ENCODE measurements at places on chromosomes 11 and 22.
A peak's percentile ranks its signal among the peaks of the same experiment; 100 is the strongest.

DNA sequence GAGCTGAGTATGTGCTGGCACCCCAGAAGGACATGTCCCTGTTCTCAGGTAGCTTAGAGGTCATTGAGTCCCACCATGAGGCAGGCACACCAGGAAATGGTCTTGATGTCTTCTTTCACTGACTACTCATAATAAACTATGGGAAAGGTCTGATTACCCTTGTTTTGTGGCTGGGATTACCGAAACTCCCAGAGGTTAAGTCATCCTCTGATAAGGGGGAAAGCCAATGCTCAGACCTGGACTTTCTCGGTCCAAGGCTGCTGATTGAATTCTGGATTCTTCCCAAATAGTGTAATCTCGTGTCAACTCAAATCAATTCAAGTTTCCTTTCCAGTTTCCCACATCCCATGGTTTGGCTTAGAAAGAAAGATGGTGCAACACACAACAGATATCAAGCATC lies 3.7 kb upstream of the CD44 start:
- peak; percentile 47 for DNase-seq

DNA sequence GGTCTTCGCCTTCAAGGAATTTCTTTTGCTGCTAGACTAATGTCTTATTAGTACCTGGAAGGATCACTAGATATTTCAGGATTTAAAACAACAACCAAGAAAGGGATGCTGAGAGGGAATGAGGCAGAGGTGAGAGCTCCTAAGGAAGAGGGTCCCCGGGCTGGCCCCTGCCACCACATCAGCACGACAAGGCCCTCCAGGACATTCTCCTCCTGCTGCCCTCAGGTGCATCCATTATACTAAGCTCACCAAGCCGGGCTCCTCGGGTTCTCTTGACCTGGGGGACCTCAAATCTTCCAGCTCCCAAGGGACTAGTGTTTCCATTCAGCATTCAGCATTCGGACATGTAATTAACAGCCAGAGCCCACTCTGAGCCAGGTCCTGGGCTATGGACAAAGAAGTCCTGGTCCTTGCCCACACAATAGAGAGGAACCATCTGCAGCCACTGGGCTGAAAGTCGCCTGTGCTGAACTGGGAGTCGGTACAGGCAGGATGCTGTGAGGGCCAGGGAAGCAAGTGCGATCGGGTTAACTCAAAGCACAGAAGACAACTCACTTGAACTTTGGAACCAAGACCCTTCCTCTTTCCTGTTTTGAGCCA lies 29.4 kb upstream of the OAF start:
- no peak for DNase-seq

GRCh38 chr11:34243600-34244464 lies 114.0 kb downstream of the ABTB2 start:
- DNase-seq: peak; percentile 55

DNA sequence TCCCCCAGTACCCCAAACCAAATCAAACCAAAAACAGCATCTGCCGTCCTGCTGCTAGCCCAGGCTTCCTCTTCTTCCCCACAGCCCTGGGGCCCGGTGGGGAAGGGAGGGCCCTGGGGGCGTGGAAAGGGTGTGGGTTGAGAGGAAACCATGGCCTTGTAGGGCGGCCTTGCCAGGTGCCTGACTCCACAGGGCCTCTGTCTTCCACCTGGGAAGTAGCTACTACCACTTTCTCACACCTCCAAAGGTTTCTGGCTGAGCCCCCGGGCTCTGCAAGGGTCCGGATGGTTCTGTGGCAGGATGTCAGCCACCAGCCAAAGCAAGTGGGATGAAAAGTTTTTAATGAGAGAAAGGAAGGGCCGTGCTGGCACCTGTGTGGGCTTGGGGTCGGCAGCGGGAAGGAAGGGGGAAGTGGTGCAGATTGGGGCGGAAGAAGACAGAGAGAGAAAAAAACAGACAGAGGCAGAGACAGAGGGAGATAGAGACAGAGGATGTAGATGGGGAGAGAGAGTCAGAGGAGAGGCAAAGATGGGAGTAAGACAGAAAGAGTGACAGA lies 10.5 kb downstream of the TPST2 start:
- DNase-seq: no peak

GRCh38 chr22:21052715-21053459 lies 7.1 kb downstream of the LRRC74B start:
- DNase-seq: no peak

Measured in fibroblast of skin of scalp (primary cell).